ENCODE measurements at places on chromosomes 7 and 10.

- H3K27ac ChIP-seq = no peak overlapping the region
- H3K4me1 ChIP-seq = no peaks in the 10 kb centered on the region
- no peak overlapping the region for H3K4me3 ChIP-seq
- DNase-seq = no peak
- no peaks in the 10 kb centered on the region for H3K36me3 ChIP-seq
- H3K27me3 ChIP-seq = no peaks in the 10 kb centered on the region
These were observed 30.0 kb downstream of the MTERF1 start for GRCh38 chr7:91850455-91850854.

DNA sequence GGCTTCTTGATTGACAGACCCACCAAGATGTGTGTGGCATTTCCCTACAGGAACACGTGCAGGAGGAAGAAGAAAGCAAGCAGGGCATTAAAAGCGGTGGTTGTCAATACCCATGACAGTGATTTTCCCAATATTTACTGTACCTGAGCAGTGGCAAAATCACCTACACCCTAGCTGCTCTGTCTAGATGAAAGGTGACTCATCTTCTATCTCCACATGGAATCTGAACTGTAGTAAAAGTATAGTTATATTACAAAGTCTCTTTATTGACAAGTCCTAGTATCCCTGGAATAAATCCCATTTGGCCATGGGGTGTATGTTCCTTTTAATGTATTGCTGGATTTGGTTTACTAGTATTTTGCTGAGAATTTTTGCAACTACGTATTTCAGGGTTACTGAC lies 458.8 kb upstream of the SORCS1 start:
- no peak overlapping the region for H3K4me3 ChIP-seq
- no peak for DNase-seq

GRCh38 chr10:120632047-120632446 lies 175.0 kb downstream of the PLPP4 start:
- DNase-seq = no peak
- H3K36me3 ChIP-seq = no peaks in the 10 kb centered on the region
- no peaks in the 10 kb centered on the region for H3K27me3 ChIP-seq
- no peaks in the 10 kb centered on the region for H3K4me1 ChIP-seq
- H3K4me3 ChIP-seq = no peak overlapping the region

DNA sequence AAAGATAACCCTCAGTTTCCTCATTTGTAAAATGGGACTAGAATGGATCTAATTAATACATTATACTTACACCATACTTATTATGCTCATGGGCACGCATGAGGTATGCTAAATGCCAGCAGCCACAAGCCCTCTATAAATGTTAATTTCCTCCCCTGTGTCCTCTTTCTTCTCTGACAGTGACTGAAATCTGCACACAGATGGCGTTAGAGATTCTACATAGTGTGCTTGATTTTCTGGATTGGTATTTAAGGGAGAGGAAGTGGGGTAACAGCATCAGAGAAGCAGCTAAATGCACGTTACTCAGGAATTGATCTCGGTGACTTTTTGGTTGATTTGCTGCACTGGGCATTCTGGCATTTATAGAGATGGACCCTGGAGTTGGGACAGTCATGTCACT lies 568.5 kb downstream of the CALN1 start:
- H3K27ac ChIP-seq = no peak overlapping the region
- no peak for DNase-seq
- H3K27me3 ChIP-seq = no peaks in the 10 kb centered on the region
- no peak overlapping the region for H3K4me3 ChIP-seq
- H3K36me3 ChIP-seq = no peaks in the 10 kb centered on the region
- H3K4me1 ChIP-seq = no peaks in the 10 kb centered on the region

DNA sequence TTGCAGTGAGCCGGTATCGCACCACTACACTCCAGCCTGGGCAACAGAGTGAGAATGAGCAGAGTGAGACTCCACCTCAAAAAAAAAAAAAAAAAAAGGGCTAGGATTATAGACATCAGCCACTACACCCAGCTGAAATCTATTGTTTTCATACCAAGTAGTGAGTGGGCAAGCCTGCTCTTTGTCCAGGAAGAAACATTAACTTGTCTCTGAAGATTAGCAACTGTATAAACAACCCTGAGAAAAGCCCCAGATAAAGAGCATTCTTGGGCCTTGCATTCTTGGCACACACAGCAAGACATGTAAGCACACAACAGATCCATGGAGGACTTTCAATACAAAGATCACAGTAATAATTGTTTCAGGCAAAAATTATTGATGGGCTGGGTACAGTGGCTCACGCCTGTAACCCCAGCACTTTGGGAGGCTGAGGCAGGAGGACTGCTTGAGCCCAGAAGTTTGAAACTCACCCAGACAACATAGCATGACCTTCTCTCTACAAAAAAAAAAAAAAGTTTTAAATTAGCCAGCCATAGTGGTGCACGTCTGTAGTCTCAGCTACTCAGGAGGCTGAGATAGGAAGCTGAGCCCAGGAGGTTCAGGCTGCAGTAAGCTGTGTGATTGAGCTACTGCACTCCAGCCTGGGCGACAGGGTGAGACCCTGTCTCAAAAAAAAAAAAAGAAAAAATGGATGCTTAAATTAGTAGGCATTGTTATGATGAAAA lies 4.4 kb downstream of the PSPH start:
- peaks cover 4% of the 10 kb centered on the region for H3K36me3 ChIP-seq
- no peak for DNase-seq
- peaks cover 9% of the 10 kb centered on the region for H3K4me1 ChIP-seq

GRCh38 chr7:651032-651728 lies 75.3 kb upstream of the DNAAF5 start:
- H3K27me3 ChIP-seq = no peaks in the 10 kb centered on the region
- no peak overlapping the region for H3K4me3 ChIP-seq
- no peak overlapping the region for H3K27ac ChIP-seq
- no peaks in the 10 kb centered on the region for H3K4me1 ChIP-seq

Measured in activated T-helper 1 cell treated with anti-CD3 and anti-CD28 coated beads, Interleukin-12 subunit alpha, Interleukin-12 subunit beta, Interleukin-2, Interleukin-4 antibody, amounts not matched to agents 30 ng/mL and 10 ng/mL and 1 ng/mL, durations not matched to agents 14 hours and 24 hours and 36 hours (primary cell).